ENCODE measurements at places on chromosomes 6 and 20.

DNA sequence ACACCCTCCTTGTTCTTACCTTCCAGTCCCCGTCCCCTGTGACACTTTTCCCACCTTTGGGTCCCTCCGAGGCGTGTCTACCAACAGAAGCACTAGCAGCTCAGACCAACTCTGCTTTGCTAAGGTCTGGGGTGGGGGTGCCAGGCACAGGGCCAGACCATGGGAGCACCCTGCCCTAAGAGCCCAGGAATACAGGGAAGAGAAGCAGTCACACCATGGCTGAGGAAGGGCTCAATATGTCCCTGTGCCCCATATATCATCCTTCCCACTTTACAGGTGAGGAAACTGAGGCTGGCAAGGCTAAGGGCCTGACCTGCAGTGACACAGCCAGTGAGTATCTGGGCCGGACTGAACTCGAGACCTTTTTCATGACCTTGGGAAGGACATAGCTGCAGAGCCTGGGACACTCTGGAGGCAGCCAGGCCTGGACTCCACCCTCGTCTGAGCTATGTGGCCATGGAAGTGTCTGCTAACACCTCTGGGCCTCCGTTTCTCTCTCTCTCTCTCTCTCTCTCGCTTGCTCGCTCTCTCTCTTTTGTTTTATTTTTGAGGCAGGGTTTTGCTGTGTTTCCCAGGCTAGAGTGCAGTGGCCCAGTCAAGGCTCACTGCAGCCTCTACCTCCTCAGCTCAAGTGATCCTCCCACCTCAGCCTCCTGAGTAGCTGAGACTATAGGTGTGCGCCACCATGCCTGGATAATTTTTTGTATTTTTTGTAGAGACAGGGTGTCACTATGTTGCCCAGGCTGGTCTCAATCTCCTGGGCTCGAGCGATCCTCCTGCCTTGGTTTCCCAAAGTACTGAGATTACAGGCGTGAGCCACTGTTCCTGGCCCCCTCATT, 156.7 kb downstream of the GRM4 start:
- DNase-seq = no peak

- no peak for DNase-seq
Measured at GRCh38 chr6:56021943-56022342, 146.6 kb upstream of the BMP5 start.

- no peak for DNase-seq
Measured at GRCh38 chr6:137005073-137005472, 39.7 kb downstream of the IL20RA start.

- no peak for DNase-seq
Measured at GRCh38 chr6:52877168-52877567, 32.3 kb downstream of the GSTA3 start.

- no peak for DNase-seq
Measured at GRCh38 chr6:111730864-111731263, 125.2 kb upstream of the TRAF3IP2 start.

GRCh38 chr20:62408640-62409039, 1.6 kb upstream of the CABLES2 start:
- no peak for DNase-seq

- no peak for DNase-seq
Measured at GRCh38 chr20:59820204-59821041, 113.0 kb downstream of the SYCP2 start.

- no peak for DNase-seq
Measured at GRCh38 chr6:23218751-23219150, 649.4 kb downstream of the HDGFL1 start.

DNA sequence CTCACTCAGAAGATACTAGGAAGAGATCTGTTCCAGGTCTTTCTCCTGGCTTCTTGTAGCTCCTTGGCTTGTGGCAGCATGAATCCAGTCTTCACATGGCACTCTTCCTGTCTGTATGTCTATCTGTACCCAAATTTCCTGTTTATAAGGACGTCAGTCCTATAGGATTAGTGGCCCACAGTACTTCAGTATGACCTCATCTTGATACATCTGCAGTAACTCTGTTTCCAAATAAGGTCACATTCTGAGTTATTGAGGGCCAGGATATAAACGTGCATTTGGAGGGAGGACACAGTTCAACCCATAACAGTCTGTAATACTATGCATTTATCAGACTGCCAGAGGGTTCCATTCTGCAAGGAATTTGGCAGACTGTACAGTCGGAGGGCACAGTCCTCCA, 57.6 kb upstream of the DYNLRB1 start:
- DNase-seq = no peak

GRCh38 chr6:131635384-131636340, 1.4 kb upstream of the ENPP3 start:
- DNase-seq = no peak

- DNase-seq = no peak
Measured at GRCh38 chr6:153032255-153032882, 29.9 kb upstream of the MTRF1L start.

- DNase-seq = no peak
Measured at GRCh38 chr6:12459945-12460661, 169.9 kb downstream of the EDN1 start.

- no peak for DNase-seq
Measured at GRCh38 chr20:20396794-20397193, 28.9 kb downstream of the INSM1 start.

GRCh38 chr6:42339991-42340401, 111.7 kb downstream of the TRERF1 start:
- DNase-seq = no peak

DNA sequence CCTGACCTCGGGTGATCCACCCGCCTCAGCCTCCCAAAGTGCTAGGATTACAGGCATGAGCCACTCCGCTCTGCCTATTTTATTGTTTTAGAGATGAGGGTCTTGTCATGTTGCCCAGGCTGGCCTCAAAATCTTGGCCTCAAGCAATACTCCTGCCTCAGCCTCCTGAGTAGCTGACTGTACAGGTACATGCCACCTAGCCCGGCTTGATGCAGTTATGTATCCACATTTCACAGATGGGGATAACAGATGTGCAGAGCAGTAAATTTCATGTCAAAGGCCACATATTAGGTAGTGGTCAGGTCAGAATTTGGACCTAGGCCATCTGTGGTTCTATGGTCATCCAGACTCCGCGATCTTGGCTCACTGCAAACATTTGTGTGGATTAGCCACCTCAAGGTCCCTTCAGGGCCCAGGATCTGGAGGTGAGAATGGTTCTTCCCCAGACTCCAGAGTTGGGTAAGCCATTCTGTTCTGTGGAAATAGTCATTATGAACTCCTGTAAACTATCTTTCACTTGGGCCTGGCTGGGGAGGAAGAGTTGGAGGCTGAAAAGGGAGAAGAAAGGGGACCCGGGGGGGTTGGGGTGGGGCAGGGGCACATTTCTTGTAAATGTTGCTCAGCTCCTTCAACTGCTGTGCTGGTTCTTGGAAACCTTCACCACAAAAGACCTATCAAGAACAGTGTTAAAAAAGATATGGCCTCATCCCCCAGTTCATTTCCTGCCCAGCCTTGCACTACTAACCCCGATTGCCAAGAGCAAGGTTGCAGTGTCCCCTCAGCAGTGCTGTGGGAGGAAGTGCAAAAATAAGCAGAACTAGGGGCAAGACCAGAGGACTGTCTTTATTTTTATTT, 13.0 kb downstream of the PIM1 start:
- no peak for DNase-seq

- DNase-seq = no peak
Measured at GRCh38 chr6:40256831-40257230, 322.6 kb upstream of the MOCS1 start.

- no peak for DNase-seq
Measured at GRCh38 chr6:2488578-2488977, 243.2 kb upstream of the GMDS start.

DNA sequence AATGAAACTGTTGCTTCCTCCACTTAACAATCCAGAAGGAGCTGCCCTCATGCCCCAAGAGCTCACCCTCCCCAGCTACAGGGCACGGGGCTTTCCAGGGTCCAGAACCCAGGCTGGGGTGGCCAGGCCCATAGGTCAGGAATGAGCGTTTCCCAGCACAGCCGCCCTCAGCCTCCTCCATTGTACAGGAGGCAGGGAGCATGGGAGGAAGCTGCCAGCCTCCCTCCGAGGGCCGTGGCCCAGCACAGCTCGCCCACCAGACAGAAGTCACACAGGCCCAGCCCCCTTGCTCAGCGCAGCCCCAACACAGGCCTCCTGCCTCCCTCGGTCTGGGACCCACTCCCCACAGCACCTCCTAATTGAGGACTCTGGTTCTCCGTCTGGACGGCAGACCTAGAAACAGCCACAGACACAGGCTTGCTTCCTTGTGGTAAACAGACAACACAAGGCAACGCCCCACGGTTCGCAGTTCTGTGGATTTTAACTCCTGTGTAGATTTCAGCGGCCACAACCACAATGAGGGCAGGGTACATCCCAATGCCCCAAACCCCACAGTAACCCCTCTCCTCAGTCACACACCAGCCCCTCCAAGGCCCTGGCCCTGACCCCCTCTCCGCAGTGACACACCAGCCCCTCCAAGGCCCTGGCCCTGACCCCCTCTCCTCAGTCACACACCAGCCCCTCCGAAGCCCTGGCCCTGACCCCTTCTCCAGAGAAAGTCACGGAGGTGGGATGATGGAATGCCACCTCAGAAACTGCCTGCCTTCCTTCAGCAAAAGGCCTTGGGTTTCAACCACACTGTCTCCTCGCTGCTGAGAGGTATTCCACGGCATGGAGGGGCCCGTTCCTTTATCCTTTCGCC, 173.5 kb downstream of the DLL1 start:
- no peak for DNase-seq

DNA sequence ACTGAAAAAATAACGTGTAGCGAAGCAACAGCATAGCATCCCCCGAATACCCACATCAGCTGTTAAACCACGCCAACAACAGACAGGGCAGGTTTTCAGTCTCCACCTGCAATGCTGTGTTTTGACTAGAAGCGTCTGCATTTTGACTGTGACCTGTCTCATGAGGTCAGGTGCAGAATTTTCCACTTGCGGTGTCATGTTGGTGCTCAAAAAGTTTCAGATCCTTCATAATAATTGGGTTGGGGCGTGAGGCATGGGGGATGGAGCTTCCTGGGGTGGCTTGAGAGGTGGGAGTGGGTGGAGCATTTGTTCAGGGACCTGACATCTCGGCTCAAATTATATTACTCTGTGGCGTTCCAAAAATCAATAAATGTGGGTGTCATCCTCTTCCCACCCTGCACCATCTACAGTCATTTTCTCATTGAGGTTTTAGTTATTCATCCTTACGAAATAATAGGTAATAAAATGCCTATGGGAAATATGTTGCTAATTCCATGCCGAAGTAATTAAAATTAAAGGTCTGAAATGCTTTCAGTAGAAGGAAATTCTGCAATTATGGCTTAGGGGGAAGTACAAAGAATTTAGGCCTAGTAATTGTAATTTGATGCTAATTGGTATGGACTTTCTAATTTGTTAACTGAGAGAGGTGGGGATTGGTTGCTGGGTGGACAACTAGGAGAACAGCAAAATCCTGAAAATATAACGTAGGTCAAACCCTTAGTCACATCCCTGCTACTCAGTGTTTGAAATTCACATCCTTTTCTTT, 81.0 kb downstream of the TIAM2 start:
- DNase-seq = no peak

- DNase-seq = no peak
Measured at GRCh38 chr6:2542101-2542857, 208.4 kb downstream of the MYLK4 start.

GRCh38 chr6:81890846-81891245, 138.4 kb upstream of the TENT5A start:
- no peak for DNase-seq

GRCh38 chr6:47235964-47236760, 73.5 kb downstream of the TNFRSF21 start:
- no peak for DNase-seq

DNA sequence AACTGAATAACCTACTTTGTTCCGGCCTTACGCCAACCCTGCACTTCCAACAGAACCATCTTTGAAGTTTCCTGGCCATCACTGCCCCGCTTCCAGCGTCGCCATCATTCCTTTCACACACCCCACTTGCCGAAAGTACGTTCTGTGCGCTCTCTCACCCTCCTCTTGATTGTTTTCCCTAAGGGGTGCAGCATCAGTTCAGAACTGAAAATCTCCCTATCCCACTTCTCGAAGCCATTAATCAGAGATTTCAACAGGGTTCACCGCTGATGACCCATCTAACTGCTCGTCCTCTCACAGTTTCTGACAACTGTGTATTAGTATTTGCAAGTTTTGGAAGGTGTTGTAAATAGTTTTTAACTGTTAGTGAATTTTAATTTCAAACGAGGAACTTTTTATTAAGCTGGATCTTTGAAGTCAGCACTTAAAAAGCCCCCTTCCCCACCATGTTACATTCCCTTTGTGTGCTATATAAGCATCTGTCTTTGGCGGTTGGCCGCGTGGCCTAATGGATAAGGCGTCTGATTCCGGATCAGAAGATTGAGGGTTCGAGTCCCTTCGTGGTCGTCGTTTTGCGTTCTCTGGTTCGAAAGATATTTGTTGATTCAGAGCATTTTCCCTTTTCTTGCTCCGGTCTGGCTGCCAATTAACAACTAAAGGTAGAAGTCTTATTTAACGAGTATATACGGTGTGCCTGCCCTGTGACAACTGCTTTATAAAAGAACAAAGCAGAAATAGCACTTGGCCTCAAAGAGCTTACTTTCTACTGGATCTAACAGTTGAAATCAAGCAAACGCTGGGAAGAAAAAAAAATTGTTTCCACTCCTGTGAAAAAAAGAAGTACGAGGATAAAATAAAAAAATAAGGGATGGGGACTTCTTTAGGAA, 42.6 kb downstream of the TRIM27 start:
- DNase-seq = peak; percentile 62

GRCh38 chr6:11685481-11686093, 93.0 kb downstream of the ADTRP start:
- DNase-seq = no peak

DNA sequence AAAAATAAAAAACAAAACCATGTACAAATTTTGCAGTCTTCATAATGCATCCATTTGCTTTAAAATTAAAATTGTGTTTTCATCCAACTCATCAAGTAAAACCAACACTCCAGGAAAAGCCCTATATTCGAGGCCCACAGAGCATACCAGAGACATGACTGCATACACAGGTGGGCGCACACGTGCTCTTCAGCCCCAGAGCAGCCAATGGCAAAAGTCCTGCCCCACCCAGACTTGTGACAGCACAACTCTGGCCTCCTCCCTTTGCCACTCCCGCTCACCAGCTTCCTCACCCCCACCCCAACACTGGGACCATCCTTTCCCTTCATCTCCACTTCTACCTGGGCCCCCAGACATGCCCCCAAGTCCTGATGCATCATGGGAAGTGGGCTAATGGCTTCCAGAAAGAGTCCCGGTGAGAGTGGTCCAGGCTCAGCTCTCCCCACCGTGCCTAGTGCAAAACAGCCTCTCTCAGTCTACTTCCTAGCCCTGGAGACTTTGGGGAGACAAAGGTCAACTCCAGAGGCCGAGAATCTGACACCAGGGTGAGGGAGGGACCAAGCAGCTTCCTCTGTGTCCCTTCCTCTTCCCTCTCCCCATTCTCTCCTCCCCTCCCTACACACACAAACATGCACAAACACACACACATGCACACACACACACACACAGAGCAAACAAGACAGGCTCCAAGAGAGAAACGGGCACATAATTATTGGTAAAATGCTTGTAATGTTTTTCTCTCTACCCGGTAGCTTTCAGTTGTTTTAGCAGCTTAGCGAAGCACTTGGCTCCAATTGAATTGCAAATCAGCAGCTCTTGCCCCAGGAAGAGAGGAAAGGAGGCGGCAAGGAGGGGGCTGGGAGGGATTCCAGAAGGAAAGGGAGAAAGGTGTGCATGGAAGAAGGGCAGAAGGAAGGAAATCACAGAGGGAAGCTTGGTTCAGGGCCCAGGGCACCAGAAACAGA, 14.3 kb downstream of the GRM4 start:
- DNase-seq = no peak

- DNase-seq = no peak
Measured at GRCh38 chr6:106658469-106658868, 29.1 kb downstream of the QRSL1 start.

GRCh38 chr6:72272958-72273357, 348.9 kb upstream of the KCNQ5 start:
- no peak for DNase-seq

Measured in left renal pelvis (tissue), 4 donors.